ENCODE measurements at places on chromosomes 6 and 20.
A peak's percentile ranks its signal among the peaks of the same experiment; 100 is the strongest.

DNA sequence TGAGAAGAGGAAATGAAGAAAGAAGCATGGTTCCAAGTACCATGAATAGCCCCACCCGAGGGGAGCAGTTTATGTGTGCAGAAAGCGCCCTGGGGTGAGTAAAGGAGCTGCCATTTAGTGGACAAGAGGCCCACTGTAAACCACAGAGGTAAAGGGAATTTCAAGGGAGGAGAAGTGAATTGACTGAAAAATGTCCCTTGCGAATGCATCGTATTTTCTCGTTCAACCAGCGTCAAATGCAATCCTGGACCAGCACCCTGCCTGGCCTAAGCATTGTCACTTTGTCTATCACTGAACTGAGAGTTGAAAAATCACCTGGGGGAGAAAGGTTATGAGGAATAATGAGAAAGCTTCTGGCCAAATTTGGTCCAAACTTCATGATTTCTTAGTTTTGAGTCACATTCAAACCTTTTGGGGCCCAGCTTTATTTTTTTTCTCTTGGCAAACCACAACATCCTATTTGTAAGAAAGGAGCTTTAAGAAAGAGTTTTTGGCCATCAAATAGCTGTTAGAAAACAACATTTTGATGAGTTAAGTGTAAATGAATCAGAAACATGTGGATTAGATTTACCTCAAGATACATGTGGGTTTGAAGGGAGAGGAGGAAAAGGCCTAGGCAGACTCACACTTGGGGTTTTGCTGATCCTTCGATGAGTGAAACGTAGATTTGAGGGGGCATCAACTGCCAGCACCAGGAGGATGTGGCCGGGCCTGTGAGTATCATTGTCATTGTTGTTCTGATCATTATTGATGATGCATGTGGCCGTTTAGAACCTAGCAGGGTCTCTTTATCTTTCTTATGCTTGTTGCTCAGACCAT, 214.0 kb downstream of the CLIC5 start:
- no peak for DNase-seq

- DNase-seq: peak; percentile 78
These were observed 31.1 kb downstream of the NTSR1 start for GRCh38 chr20:62739581-62740285.

- no peak for DNase-seq
These were observed 206.5 kb upstream of the RREB1 start for GRCh38 chr6:6901205-6901719.

- no peak for DNase-seq
These were observed 54.9 kb downstream of the MYH7B start for GRCh38 chr20:35010405-35011192.

GRCh38 chr6:96276305-96276704, 245.3 kb upstream of the UFL1 start:
- DNase-seq: no peak

DNA sequence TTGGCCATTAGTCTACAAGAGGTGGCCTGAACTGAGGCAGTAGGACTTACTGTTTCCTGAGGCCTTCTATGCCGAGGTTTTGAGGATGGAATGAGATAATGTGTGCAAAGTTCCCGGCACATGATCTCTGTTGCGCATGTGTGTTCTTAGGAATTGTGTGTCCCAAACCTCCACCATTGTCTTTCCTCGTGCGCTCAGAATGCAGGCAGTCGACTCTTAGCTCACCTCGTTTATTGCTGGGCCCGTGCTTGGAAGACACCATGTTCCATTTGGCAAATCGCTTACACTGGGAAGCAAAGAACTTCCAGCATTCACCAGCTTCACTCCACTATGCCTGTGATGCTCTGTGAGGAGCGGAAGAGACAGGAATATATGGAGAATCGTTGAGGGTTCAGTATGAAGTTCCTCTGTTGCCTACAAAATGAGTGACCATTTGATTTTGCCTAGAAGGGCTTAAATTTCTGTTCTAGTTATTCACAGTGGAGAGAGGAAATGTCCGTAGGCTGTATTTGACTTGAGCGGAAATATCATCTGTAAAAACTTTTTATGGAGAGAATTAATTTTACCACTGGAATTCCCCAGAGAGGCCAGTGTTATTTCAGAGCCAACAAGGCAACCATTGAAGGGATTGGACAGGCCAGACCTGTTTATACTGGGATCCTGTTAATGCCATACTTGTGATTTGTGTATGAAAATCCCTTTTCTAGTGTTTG, 75.7 kb upstream of the CLDN20 start:
- DNase-seq: no peak

GRCh38 chr6:65786815-65787214, 79.8 kb upstream of the EYS start:
- no peak for DNase-seq

DNA sequence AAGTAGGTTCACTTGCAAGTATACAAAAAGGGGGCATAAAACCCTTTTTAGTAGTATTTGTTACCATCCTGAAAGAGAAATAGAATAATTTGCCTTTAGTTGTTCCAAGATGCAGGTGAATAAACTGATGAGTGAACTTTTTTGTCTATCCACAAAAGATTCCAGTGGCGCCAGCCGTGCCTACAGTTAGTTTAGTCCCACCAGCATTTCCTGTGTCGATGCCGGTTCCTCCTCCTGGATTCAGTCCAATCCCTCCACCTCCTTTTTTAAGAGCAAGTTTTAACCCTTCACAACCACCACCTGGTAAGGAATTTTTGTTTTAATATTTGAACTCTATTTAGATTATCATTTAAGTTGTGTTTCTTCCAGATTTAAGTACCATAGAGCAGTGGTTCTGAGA, 90.9 kb downstream of the SCAF8 start:
- DNase-seq: no peak

GRCh38 chr6:10184371-10185227, 230.3 kb downstream of the TFAP2A start:
- no peak for DNase-seq

GRCh38 chr6:1091900-1092299, 220.0 kb upstream of the FOXQ1 start:
- DNase-seq: no peak

DNA sequence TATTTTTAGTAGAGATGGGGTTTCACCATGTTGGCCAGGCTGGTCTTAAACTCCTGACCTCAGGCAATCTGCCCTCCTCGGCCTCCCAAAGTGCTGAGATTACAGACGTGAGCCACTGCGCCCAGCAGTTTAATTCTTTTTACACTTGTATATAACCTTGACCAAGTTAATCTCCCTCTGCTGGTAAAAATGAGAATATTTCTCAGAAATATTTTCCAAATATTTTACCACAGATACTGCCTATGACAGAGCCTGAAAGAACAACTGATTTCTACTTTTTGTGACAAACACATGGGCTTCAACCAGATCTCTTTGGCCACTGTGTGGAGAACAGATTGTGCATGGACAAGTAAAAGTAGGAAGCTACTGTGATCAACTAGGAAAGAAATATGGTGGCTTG, 21.2 kb upstream of the NHSL1 start:
- no peak for DNase-seq

- no peak for DNase-seq
These were observed 207.5 kb downstream of the SMOC2 start for GRCh38 chr6:168648240-168649125.

DNA sequence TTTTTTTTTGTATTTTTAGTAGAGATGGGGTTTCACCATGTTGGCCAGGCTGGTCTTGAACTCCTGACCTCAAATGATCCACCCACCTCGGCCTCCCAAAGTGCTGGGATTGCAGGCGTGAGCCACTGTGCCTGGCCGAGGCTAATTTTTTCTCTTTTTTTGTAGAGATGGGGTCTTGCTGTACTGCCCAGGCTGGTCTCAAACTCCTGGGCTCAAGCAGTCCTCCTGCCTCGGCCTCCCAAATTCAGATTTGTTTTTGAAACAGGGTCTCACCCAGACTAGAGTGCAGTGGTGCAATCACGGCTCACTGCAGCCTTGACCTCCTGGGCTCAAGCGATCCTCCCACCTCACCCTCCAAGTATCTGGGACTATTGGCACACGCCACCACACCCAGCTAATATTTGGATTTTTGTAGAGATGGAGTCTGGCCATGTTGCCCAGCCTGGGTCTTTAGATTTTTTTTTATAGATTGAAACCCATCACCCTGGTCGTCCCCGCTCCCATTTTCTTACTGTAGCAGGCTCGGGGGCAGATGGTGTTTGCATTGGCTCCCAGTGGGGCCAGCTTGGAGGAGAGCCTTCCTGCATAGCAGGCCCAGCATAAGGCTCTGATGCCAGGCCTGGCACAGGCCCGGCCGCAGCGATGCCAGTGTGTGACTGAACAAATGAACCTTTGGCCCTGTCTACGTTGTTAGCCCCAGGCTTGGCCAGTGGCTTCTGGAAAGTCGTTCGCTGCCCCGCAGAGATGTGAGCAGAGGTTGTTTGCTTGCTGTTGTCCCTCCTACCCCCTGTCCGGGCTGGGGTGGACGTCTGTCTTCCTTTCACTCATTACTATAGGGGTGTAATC, 4.3 kb upstream of the MTG2 start:
- no peak for DNase-seq

- no peak for DNase-seq
These were observed 56.3 kb downstream of the TSHZ2 start for GRCh38 chr20:53028337-53029007.

- DNase-seq: no peak
These were observed 97.2 kb upstream of the TNFAIP3 start for GRCh38 chr6:137769797-137770362.

GRCh38 chr6:116611056-116611455, 5.2 kb upstream of the RSPH4A start:
- no peak for DNase-seq

DNA sequence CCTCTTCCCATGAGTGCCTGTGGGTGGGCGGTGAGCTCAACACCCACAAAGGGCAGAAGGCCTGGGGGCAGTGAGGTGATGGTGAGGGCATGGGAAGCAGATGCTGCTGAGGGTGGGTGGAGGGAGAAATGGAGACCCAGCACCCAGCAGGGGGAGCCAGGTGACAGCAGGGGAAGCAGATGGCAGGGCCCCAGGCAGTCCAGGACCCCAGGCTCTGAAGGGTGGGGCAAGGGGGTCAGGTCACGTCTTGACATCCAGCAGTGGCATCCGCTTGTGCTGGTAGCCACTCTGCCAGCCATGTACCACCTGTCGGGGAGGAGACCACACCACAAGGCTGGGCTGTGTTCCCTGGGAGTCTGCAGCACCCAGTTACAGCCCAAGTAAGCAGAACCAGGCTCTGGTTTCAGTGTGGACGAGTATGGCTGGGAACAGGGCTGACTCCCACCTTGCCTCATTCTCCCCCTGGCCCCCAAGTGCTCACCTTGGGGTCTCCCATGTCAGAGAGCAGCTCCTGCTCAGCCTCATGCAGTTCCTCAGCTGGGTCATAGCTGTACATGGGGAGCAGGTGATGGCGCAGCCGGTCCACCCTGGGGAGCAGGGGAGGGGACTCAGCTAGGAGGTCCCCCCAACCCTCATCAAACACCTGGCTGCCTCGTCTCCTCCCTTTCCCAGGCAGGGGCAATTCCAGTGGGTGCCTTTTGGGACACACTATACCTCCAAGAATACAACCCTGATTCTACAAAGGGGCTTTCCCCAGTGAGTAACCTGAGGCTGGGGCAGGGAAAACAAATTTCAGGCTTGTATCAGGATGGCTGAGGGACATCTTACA, 2.0 kb downstream of the SMIM29 start:
- no peak for DNase-seq
